Fibroblast of mammary gland (primary cell): ENCODE measurements at places on chromosomes 3 and 15.

- peak; percentile 16 for DNase-seq
These were observed 16.6 kb downstream of the DUOX1 start for GRCh38 chr15:45146405-45146804.

- peak; percentile 37 for DNase-seq
These were observed 4.9 kb downstream of the ABHD17C start for GRCh38 chr15:80699981-80700380.

DNA sequence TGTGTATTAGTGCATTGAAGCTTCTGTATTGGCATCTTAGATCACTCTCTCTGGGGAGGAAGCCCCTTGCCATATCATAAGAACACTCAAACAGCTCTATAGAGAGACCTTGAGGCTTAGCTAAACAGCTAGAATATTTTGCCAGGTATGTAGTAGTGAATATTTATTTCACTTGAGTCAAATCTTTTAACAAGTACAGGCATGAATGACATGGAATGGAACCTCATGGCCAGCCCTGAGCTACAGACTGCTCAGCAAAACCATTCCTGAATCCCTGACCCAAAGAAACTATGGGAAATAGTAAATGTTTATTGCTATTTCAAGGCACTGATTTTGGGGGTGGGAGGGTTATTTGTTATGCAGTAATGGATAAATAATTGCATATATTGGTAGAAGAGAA is 604.8 kb downstream of the MECOM start:
- no peak for DNase-seq

DNA sequence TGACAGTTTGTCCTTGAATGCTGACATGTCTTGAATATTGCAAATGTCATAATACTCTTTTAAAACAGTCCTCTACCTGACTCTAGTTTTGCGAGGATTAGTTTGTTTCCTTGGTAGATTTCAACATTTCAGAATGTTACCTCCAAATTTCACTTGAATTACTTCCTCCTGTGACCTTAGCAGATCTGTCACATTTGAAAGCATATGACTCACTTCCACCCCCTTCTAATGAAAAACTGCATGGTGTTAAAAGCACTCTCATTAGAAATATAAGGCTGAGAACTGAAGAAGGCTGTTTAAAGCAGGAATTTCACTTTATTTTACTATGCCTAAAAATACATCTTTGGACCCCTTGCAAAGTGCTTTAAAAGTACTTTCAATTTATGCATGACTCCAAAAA is 598.7 kb upstream of the TGFBR2 start:
- DNase-seq: peak; percentile 27

GRCh38 chr3:55226696-55227095 is 260.4 kb downstream of the WNT5A start:
- peak; percentile 59 for DNase-seq

DNA sequence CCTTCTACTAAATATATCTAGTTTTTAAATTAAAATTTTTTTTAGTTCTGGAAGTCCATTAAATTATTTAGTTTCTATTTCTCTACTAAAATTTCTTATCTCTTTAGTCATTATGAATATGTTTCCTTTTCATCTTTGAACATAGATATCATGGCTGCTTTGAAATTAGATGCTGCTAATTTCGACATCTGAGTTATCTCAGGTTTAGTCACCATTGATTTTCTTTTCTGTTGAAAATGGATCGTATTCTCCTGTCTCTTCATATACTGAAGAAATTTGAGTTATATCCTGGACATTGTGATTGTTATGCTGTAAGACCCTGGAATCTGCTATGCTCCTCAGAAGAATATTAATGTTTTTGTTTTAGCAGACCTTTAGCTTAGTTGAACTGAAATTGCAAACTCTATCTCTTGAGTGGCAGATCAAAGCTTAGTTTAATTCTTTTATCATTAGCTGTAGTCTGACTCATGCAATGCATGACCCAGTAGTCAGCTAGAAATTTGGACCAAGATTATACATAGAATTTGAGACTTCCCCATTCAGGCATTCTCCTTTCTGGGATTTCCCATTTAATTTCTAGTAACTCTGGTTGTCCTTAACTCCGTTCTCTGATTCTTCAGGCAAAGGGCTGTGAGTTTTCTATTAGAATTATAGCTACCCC is 439.8 kb upstream of the IL12A start:
- peak; percentile 59 for DNase-seq

- DNase-seq: peak; percentile 62
These were observed 34.5 kb downstream of the GPR171 start for GRCh38 chr3:151168269-151169094.

DNA sequence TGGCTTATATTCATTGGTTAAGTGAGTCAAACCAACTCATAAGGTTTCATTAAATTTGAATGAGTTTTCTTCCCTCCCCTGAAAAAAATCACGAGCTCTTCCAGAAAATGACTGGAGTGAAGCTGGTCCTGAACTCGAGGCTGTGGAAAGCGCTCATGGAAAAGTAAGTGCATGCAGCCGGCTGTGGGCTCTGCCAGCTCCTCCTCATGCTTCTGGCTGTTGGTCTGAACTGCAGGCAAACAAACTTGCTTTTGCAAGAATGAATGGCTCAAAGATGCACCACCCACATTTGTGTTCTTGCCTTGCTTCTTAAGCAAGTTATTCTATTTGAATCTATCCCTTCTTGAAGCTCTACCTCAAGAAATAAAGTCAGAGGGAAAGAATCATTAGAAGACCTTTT is 6.2 kb downstream of the ETV5 start:
- no peak for DNase-seq

DNA sequence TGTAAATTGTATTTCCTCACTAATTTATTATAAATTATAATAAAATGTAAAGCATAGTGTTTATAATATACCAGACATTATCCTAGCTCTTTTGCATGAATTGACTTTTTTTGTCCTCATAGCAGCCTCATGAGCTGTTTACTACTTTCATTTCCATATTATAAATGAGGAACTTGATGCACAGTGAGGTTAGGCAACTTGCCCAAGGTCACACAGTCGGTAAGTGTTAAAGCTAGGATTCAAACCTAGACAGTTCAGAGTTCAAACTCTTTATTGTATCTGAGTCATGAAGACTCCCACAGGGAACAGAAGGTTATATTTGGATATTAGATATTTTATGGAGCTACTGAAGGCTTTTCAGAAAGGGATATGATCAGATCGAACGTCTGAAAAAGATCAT is 322.2 kb upstream of the SATB1 start:
- no peak for DNase-seq

DNA sequence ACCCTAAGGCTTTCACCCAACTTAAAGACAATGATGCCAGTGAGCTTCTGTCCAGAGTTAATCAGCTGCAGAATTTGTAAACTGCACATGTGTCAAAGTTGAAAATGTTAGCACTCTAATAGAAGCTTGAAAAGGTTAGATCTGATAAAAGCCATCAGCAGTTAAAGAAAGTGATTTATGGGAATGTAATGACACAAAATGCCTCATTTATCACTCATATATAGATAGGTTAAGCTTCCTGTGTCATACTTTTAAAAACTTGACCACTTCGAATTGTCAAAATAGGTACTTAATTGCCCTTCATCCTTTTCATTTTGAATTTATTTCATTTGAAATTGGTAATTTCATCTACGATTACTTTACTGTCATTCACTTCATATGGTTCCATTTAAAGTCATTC is 151.6 kb downstream of the CDIN1 start:
- DNase-seq: no peak

DNA sequence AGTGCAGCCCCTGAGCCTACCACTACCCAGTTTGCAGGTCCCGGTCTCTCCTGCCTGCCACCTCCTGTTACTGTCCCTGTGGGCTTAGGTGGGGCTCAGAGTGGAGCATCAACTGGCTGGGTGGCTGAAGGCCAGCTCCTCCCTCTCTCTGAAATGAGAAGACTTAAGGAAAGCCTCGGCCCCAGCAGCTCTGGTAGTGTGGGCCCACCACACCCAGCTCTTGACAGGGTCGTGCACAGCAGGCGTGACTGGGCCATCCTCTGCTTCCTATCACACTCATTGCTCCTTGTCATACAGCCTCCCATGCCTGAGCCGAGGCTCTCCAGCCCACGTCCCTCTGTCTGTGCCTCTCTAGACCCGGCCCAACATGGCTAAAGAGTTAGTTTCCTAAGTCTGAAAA is 142.7 kb upstream of the LINGO1 start:
- DNase-seq: no peak

DNA sequence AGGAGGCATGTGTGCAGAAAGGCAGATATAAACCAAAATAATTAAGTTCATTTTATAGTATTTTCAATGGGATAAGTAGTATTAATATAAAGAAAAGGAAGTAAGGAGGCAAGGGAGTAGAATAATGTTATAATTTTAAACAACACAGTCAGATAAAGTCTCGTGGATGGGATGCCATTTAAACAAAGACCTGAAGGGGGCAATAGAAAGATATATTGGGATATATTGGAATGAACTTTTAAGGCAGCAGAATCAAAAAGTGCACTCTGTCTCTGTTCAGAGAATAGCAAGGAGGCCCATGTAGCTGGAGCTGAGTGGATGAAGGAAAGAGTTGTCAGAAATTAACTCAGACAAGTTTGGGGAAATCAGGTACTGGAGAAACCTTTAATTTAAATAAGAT is 158.7 kb downstream of the CGGBP1 start:
- peak; percentile 0 for DNase-seq

GRCh38 chr3:194964809-194965208 is 279.1 kb downstream of the FAM43A start:
- DNase-seq: no peak

DNA sequence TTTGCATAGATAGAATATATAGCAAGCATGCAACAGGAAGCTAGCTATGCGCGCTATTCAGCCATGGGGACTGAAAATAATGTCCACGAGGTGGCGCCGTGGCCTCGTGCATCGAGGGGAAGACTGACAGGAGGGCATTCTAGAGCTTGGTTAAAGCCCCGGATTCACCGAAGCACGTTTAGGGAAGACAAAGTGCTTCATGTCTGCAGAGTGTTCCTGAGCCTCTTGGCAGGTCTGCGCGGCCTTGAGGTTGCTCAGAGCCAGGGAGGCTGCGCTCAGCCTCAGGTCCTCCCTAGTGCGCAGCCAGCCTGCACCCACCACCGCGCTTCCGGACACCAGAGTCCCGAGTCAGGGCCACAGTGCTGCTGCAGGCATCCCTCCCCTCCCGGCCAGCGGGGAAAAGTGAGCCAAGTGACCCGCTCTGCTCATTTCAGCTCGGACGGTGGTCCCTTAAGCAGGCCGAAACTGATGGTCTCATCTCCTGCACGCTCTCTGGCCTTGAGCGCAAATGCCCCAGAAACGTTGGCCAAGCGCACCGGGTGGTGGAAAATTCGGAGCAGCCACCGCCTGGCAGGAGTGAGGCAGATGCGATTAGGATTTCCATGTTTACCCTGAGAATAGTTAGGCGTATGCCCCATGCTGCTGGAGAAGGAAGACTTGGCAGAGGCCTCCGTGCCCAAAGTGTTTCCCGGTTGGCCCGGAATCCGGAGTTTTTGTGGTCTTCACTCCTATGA is 24.8 kb downstream of the GABRA5 start:
- DNase-seq: peak; percentile 56

- no peak for DNase-seq
These were observed 31.3 kb downstream of the DNASE1L3 start for GRCh38 chr3:58179235-58180098.

GRCh38 chr15:96181873-96182301 is 148.6 kb upstream of the NR2F2 start:
- DNase-seq: peak; percentile 96

GRCh38 chr3:25910997-25911396 is 121.1 kb downstream of the OXSM start:
- DNase-seq: peak; percentile 35

- no peak for DNase-seq
These were observed 2.5 kb downstream of the MOBP start for GRCh38 chr3:39469945-39470344.

DNA sequence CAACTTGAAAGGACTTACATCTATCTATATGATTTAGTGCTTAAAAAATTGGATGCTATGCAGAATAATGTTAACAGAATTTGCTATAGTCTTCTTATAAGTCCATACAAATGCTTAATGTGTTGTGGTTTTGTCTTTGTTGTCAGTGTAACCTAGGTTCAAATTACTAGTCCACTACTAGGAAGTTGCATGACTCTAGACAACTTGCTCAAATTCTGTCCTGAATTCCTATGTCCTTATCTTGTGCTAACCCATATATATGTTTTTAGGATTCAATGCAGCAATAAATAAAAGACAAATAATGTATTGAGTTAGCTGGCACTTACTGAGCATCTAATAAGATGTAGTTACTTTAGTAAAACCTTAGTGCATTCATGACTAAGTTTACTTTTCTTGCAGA is 276.5 kb upstream of the KCNMB2 start:
- no peak for DNase-seq

- no peak for DNase-seq
These were observed 25.8 kb downstream of the ALS2CL start for GRCh38 chr3:46667657-46668056.

DNA sequence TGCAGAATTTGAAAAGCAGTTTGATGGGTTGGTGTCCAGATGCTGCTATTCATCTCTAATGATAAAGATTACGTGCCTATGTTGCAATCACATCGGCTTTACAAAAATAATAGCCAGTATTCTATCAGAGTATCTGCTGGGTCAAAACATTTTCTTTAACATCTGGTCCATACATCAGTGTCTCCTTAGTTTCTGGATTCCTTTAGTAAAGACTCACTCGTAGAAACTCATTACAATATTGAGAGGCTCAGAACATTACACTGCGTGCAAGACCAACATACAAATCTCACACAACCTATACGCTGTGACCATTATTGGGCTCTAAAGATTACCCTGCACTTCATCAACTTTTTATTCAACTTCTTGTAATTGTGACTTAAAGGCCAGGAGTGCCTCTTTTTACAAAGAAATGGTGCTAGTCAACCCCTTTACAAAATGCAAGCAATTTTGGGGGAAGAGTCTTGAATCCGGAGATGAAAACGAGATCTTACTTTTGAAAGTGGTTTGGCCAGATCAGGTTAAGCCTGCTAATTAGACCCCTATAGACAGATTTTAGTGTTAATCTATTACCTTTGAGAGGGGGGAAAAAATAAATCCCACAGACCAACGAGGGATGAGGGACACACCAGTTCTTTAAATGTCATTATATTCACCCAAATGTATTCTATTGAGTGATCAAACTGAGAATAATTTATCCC is 2.9 kb downstream of the TRA2B start:
- DNase-seq: peak; percentile 56

DNA sequence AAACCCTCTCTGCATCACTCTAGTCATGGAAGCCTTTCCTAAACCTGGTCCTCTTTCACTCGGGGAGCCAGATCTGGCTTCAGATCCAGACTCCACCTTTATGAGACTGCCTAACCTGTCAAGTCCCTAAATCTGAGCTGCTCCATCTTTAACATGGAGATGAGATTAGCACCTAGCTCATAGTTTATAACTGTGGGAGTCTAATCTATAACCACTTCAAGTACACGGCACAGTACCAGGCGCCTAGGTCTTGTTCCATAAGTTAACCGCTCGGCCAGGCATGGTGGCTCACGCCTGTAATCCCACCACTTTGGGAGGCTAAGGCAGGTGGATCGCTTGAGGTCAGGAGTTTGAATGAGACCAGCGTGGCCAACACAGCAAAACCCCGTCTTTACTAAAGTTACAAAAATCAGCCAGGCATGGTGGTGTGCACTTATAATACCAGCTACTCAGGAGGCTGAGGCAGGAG is 30.3 kb downstream of the TPM1 start:
- DNase-seq: no peak

GRCh38 chr15:78993931-78994530 is 49.2 kb upstream of the CTSH start:
- DNase-seq: no peak
